ENCODE measurements at places on chromosomes 6 and 20.

DNA sequence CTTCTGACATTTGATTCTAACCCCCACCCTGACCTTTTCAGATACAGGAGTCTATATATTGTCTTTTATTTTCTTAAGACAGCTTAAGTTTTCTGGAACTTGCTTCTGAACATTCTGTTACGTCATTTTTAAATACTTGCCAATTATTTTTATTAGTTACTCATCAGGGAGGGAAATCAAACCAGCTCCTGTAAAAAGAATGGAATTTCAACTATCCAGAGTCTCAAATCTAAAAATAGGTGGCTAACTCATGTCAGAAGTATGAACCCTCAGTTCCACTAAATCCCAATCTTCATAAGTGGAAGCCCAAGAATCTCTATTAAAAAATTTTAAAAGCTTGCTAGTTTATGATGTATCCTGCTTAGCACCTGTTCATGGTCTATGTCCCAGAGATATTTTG lies 900.0 kb downstream of the KIF16B start:
- no peak for DNase-seq

- no peak for DNase-seq
Measured at GRCh38 chr6:132362442-132363185, 38.7 kb downstream of the MOXD1 start.

GRCh38 chr6:7135755-7136154 lies 28.0 kb downstream of the RREB1 start:
- DNase-seq, result peak; percentile 65

DNA sequence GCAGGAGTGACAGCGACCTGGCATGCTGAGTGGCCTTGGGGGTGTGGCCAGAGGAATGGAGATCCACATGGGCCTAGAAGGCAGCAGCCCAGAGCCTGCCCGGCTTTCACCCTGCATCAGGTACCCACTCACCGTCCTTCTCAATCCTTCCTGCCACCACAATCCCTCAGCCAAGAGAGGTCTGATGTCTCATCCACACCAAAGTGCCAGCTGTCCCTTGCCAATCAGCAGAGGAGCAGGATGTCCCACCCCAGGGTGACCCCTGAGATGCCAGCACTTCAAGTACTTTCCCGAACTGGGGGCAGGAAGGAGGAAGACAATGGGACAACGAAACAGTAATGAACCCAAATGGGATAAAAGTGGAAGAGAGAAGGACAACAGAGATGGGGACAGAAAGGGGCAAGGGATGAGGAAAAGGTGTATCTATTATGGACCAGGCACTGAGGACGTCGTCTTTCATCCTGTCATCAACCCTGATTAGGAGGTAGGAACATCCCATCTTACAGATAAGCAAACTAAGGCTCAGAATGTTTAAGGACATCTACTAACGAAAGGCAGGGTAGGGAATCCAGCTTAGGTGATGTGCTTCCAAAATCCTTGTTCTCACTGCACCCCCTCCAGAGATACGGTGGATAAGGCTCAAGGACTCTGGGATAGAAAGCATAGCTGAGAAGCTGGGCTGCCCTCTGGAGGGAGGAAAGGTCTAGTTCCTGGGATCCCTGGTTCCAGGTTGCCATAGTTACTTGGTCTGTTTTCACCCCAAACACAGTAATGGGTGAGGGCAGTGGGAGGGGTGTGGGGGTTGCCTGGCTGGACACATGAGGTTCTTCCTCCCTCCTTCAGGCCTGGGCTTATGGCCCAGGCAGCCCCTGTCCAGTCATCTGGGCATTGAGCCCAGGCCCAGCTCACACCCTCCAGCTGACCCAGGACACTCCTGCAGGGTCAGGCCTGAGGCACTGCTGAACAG lies 4.5 kb upstream of the TNXB start:
- no peak for DNase-seq

DNA sequence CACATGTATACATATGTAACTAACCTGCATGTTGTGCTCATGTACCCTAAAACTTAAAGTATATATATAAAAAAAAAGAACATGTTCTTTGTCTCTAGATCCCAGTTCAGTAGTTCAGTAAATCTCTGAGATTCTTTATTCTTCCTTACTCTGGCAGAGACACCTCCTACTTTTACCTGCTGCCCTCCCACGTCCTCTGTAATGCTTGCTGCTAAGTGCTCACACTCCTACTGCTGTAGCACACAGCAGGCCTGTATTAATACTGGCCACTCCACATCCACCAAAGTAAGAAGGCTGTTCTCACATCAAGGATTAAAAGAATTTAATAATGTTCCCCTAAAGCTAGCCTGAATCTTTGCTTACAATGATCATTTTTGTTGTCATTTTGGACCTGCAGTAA lies 648.4 kb upstream of the EYS start:
- DNase-seq, result no peak
